ENCODE measurements at places on chromosomes 7 and 10. TPM values are rescaled to one million over a fixed set of nuclear protein-coding genes. Genes with fewer than 3 reads are reported as not detected.
A peak's percentile ranks its signal among the peaks of the same experiment; 100 is the strongest.

DNA sequence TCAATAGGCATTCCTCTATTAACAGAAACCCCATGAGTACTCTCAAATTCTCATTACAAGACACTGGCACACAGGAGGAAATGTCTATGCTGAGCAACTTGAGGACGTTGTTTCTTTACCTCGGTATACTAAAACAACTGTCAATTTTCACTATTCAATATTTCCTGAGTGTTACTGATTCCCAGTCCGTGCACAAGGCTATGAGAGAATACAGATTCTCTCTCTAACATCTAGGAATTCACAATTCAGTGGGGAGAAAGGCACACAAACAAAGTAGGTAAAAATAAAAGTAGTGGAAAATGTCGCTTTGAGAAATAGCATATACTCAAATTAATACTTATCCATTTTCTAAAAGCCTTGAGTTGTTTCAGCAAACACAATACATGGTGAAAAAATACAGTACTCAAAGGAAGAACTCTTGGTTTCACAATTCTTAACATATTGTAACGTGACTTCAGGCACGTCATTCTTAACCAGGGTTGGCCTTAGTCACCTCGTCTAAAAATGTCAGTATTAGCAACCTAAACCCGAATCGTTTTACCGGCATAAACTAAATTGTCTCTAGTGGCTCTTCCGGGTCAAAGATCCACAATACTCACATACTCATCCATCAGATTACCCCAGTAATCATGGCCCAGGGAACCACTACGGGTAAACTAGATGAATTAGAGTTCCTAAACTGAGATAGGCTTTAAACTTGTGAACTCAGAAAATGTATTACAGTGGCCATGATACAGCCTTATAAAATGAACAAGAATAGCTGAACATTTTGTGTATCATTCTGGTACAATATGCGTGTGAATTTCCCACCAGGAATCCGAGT is 1.5 kb downstream of the IPMK start:
- DNase-seq: no peak
- peak overlapping the region; percentile 90 for H3K4me3 ChIP-seq
- H3K27ac ChIP-seq: peak overlapping the region; percentile 97
- no peaks in the 10 kb centered on the region for H3K36me3 ChIP-seq
- H3K27me3 ChIP-seq: no peaks in the 10 kb centered on the region

GRCh38 chr7:44977304-44977958 is 1.4 kb downstream of the MYO1G start:
- no peaks in the 10 kb centered on the region for H3K4me1 ChIP-seq
- no peak overlapping the region for H3K27ac ChIP-seq
- no peaks in the 10 kb centered on the region for H3K36me3 ChIP-seq
- DNase-seq: no peak
- H3K27me3 ChIP-seq: no peaks in the 10 kb centered on the region
- no peak overlapping the region for H3K4me3 ChIP-seq

DNA sequence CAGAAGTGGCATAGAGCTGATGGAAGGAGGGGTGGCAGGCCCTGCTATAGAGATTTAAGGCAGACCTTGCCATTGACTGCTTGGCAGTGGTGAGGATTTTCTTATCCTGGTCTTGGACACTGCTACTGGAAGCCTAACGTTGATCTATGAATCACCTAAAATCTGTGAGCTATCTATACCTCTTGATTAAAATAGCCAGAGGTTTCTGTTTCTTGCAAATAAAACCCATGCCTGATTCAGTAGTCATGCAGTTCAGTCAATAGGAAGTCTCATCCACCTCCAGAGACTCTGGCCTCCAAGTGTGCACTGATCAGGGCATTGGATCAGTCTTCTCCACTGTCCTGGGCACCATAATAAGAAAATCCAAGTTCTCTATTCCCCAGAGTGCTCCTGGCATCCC is 286.5 kb downstream of the PTEN start:
- no peak overlapping the region for H3K27ac ChIP-seq
- DNase-seq: no peak
- no peaks in the 10 kb centered on the region for H3K36me3 ChIP-seq
- H3K27me3 ChIP-seq: no peaks in the 10 kb centered on the region
- H3K4me1 ChIP-seq: peaks cover 26% of the 10 kb centered on the region

The SH3PXD2A gene
- 42.5 TPM for total RNA-seq

GRCh38 chr10:132519382-132520176 is 18.0 kb upstream of the INPP5A start:
- H3K27ac ChIP-seq: peak overlapping the region; percentile 89
- peak overlapping the region; percentile 53 for H3K4me3 ChIP-seq
- no peak for DNase-seq
- no peaks in the 10 kb centered on the region for H3K27me3 ChIP-seq
- H3K36me3 ChIP-seq: no peaks in the 10 kb centered on the region
- H3K4me1 ChIP-seq: peaks cover 47% of the 10 kb centered on the region

GRCh38 chr7:119452401-119452800 is 820.6 kb upstream of the KCND2 start:
- DNase-seq: no peak
- H3K27me3 ChIP-seq: no peaks in the 10 kb centered on the region
- no peaks in the 10 kb centered on the region for H3K4me1 ChIP-seq
- no peak overlapping the region for H3K4me3 ChIP-seq

The ANKRD2 gene
- total RNA-seq: 2,026 TPM

GRCh38 chr10:3990307-3990706 is 205.3 kb upstream of the KLF6 start:
- no peaks in the 10 kb centered on the region for H3K27me3 ChIP-seq
- no peak overlapping the region for H3K4me3 ChIP-seq
- H3K36me3 ChIP-seq: no peaks in the 10 kb centered on the region
- DNase-seq: no peak
- H3K4me1 ChIP-seq: no peaks in the 10 kb centered on the region

GRCh38 chr7:77991656-77992055 is 193.1 kb downstream of the PHTF2 start:
- H3K27ac ChIP-seq: no peak overlapping the region
- no peaks in the 10 kb centered on the region for H3K4me1 ChIP-seq
- H3K36me3 ChIP-seq: no peaks in the 10 kb centered on the region
- no peaks in the 10 kb centered on the region for H3K27me3 ChIP-seq
